ENCODE measurements at places on chromosomes 5 and 9.

DNA sequence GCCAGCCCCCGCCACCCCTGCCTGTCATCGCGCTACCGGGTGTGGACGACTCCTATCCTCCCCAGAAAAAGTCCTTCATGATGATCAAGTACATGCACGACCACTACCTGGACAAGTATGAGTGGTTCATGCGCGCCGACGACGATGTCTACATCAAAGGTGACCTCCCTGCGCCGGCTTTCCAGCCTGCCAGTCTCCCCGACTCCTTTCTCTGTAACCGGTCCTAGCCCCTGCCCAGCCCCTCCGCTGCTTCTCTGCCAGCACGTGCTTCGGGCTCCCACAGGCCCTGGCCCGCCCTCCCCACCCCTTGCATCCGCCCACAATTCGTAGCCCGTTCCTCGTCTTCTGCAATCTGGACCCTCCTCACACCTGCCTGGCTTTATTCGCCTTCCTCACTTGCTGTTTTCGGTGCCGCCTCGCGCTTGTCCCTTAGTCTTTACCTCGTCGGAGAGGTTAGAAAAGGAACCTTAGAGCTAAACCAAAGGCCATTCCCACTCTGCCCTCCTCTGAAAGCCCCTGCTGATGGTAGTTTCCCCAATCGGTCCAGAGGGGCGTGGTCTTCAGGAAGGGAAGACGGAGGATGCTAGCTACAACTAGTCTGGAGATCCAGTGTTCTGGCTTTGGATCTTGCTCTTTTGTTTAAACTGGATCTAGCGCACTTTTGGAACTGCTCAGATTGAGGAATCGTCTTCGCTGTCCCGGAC lies 1.4 kb downstream of the CHSY3 start:
- DNase-seq, result peak; percentile 26

- no peak for DNase-seq
These were observed 100.3 kb downstream of the MUSK start for GRCh38 chr9:110768886-110769285.

- DNase-seq, result no peak
These were observed 704.9 kb upstream of the NUDT12 start for GRCh38 chr5:104267320-104268015.

DNA sequence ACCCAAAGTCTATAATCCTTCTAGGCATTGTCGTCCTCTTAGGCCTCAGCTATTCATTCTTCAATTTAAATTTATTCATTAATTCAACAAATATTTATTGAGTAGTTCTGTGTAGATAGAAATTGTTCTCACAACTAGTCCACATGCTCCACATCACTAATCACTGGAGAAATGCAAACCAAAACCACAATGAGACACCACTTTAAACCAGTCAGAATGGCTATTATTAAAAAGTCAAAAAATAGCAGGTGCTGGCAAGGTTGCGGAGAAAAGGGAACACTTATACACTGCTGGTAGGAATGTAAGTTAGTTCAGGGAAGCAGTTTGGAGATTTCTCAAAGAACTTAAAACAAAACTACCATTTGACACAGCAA lies 51.1 kb upstream of the TNFSF15 start:
- no peak for DNase-seq

DNA sequence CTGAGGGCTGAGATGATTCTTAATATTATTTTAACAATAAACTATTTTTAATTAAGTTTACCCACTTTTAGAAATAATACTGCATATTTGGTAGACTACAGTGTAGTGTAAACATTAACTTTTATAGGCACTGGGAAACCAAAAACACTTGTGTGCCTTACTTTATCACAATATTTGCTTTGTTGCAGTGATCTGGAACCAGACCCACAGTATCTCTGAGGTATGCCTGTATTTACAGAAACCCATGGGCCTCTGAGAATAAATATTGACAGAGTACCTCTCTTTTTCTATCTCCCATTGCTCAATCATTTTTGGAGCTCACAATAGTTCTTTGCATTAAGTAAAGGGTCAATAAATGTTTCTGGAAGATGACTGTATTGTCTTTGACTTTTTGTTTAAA lies 73.3 kb downstream of the SLCO4C1 start:
- no peak for DNase-seq

DNA sequence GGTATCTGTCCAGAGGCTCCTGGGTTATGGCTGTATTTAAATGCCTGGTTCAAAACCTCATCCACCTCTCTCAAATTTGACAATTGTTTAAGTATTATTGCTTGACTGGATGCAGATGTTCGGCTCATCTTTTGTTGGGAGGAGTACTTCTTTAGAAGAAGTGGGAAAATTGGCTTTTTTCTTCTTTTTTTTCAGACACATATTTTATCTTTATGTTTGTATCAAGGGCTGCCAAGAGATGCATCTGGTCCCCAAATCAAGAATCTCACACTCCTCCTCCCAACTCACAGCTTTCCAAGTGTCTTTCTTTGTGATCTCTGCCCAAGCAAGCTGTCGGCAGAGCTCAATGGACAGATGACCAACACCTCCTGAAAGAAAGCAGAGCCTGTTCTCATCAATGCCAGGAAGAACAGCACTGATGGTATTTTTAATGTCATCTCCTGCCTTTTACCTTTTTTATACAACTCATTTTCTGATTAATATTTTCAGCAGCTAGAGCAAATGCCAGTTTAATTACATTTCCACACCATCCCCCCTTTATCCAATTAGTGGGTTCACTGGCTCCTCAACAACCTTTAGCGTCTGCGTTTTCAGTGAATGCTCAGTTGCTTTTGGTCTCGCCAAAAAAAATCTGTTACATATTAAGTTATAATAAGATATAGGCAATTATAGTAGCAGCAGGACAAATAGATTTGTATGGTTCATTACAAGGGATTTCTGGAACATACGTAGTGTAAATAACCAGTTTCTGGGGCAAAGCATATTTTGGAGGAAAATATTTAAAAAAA lies 110.3 kb upstream of the SLIT3 start:
- no peak for DNase-seq

GRCh38 chr9:105269593-105269992 lies 25.1 kb downstream of the SLC44A1 start:
- DNase-seq, result no peak

GRCh38 chr9:84504360-84504759 lies 163.8 kb upstream of the SLC28A3 start:
- DNase-seq, result no peak

Data from GM13976 (cell line).